ENCODE measurements at places on chromosomes 3 and 15.

- DNase-seq = no peak
Measured at GRCh38 chr15:90839187-90840071, 29.0 kb upstream of the FURIN start.

DNA sequence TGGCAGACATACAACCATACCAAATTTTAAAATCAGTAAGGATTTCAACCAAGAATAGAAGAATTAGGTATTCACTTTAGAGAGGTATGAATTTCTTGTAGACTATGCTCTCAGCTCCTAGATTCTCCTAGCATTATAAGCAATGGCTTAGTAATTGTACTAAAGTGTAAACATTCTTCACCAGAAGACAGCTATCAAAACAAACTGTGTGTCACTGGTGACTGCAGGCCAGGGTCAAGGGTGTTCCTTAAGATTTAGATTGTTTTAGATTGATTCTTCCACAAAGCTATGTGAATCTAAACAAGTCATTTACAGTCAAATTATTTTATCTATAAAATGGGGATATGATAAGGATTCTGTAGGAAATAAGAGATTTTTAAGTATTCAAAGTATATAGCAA, 23.1 kb upstream of the GP5 start:
- no peak for DNase-seq

DNA sequence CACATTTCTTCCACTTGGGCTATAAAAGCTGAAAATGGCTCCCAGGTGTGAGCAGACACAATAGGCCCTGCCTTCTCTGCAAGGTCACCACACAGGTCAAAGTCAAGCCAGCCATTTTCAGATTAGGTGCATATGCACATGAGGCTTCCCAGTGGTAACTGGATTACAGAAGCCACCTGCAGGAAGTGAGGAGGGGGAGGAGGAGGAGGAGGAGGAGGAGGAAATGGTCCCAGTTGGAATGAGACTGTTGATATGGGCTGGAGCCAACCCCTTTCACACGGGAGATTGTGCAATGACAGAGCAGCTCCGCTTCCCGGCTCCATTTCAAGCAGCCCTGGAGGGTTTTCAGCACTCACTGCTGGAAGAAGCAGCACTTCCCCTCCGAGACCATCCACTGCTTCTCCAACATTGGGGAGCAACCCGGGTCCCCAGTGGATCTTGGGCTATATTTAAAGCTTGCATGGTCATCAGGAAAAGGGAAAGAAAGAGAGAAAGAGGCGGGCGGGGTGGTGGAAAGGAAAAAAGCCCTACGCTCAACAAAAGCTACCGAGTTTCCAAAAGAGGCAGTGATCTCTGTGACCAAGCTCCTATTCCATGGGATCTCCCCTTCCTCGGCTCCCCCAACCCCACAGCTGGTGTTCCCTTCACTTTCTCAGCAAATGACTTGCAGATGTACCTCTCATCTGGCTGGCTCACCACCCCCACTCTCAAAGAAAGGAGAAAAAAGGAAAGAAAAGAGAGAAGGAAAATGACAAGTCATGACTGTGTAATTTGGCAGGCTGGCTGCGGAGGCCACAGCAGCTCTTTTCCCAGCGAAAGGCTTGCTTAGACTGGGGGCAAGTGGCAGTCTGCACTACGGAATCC, 58.3 kb downstream of the LRIG1 start:
- no peak for DNase-seq

DNA sequence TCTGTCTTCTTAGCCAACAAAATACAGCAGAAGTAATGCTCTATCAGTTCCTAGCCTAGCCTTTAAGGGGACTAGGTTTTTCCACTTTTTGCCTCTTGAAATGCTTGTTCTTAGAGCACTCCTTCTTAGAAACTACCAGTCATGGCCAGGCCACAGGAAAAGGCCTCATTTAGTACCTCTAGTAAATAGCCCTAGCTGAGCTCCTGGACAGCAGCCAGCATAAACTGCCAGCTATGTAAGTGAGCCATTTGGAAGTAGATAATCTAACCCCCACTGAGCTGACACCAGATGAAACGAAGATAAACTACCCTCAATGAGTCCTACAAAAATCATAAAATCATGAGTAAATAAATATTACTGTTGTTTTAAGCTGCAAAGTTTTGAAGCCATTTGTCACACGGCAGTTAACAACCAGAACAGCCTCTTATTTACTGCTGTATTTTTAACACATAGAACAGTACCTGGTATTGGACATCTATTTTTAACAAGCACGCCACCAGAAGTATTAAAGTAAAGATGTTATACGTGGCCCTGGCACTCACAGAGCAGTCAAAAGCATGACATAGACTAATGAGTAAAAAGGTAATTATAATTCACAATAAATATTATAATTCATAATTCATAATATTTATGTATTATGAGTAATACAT, 12.0 kb downstream of the TBC1D5 start:
- no peak for DNase-seq

- no peak for DNase-seq
Measured at GRCh38 chr3:63809607-63810006, 9.5 kb upstream of the C3orf49 start.
